ENCODE measurements at places on chromosomes 7 and 10.
A peak's percentile ranks its signal among the peaks of the same experiment; 100 is the strongest.

DNA sequence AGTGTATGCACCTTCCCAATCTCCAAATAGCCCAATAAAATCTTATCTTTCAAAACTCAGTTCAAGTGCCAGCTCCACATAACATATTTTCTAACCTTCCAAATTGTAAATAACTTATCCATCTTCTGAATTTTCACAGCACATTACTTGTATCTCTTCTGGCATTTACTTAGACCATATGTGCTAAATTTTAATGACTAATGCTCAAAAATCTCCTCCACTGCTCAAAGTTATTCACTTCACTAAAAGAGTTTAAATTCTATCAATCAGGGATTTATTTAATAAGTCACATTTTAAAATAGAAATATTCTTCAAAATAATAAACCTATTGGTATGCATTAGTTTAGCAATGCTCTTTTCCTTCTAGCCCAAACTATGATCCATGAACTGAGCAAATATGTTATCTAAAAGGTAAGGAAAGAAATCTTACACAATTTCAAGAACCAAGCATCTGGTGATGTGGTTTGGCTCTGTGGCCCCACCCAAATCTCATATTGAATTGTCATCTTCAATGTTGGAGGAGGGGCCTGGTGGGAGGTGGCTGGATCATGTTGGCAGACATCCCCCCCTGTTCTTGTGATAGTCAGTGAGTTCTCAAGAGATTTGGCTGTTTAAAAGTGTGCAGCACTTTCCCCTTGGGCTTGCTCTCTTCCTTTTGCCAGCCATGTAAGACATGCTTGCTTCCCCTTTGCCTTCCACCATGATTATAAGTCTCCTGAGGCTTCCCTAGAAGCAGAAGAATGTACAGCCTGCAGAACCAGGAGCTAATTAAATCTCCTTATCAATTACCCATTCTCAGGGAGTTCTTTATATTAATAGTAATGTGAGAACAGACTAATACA is 28.1 kb upstream of the GPR22 start:
- no peak for DNase-seq

- DNase-seq, result no peak
These were observed 27.9 kb downstream of the ADCYAP1R1 start for GRCh38 chr7:31079824-31080511.

DNA sequence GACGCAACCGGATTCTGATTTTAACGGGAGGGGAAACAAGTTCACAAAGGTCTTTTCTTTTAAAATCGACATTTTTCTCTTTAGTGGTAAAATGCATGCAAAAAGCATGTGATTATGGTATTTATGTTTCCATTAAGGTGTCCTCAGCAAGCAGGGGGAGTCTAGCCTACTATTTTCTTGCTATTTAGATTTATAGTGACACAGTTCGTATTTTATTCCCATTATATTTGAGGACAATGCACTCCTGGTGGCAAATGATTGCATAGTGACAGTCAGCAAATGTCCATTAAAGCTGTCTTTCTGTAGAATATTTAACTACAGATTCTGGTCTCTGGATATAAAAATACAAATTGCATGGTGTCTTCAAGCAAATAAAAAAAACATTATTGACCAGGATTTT is 554.2 kb downstream of the PARD3 start:
- no peak for DNase-seq

- DNase-seq, result no peak
These were observed 99.3 kb upstream of the SORCS3 start for GRCh38 chr10:104541820-104542219.

GRCh38 chr10:46540412-46541016 is 15.9 kb downstream of the GPRIN2 start:
- no peak for DNase-seq

GRCh38 chr7:27647046-27647445 is 15.6 kb downstream of the HIBADH start:
- no peak for DNase-seq

DNA sequence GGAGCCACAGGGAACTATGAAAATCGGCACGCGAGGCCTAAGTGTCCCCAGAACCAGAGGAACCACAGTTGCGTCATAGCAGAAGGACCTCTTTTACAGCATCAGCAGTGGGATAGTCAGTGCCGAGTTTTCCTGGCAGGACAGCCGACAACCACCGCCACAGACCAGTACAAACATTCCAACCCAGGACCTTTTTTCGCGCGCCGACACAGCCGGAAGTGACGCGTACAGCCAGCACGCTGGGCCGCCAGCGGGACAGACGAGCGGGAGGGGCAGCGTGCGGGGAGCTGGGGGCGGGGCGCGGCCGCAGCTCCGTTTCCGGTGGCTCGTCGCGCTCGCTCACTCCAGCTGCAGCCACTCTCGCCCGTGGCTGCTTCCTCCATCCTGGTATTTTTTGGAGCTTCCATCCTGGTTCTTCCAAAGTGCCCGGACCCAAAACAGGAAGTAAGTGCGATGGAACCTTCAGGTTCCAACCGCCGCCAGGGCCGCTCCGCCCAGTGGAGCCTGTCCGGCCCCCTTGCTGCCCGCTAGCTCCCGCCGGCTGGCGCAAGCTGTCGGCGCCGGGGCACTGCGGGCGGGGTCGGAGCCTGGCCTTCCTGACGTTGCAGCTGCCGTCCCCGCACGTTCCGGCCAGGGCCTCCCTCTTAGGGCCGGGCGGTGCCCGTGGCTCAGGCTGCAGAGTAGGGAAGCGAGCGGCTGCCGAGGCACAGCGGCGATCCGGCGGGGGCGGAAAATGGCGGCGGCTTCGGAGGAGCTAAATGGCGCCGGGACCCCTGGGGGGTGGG is at the start of gene DMTF1:
Gene DMTF1, plus strand, starts transcription at position 342 of the 785 bp plus-strand sequence. CDS start 12,489 bp downstream, outside the sequence.
- peak; percentile 92 for DNase-seq

DNA sequence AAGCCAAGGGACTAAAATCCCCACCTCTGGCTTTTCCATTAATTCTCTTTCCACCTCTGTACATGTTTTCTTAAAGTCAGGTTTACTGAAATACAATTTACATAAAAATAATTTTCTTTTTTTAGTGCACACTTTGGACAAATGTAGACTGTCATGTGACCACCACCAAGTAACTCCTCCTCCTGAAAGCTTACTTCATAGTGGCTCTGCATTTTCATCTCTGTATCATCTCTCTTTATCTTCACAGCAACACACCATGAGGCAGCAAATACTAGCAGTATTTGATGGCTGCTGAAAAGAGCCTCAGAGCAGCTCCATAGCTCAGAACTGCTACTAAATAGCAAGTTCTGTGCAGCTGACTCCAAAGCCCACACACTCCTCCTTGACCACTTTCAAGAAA is 17.3 kb downstream of the WDFY4 start:
- no peak for DNase-seq

DNA sequence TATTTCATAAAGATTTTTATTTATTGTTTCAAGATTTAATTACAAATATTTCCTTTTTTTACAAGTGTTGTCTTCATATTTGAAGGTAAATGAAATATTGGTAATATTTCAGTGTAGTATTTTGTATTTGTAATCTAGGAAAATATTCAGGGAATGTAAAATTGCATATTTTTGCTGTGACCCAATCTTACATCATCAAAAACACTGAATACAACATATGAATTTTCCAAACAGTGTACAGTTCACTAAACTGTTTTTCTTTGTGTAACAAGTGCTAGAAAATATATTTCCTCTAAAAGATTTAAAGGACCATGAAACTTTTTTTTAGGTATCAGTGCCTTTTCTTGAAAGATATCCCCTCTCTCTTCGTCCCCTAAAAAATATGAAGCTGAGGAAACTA is 251.9 kb upstream of the KCND2 start:
- no peak for DNase-seq

- DNase-seq, result no peak
These were observed 3.5 kb downstream of the AIMP2 start for GRCh38 chr7:6012355-6013104.

DNA sequence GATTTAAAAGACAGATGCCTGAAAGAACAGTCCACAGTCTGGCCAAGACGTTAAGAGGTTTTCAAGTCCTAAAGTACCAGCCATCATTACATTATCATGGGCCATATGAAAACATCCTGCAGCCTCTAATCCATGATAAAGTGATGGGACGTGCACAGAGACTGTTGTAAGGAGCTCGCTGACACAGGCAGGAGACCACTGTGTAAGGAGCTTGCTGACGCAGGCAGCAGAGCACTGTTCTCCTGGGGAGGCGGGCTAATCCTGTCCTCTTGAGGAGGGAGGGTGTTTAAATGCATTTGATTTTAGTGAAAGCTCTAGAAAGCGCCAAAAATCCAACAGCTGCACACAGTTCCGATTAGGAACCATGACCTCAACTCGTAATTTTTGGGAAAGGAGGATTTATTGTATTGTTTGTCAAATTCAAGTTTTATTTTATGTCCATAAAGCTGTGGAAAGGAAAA is 16.9 kb downstream of the SVIL start:
- DNase-seq, result no peak

GRCh38 chr7:70554646-70555045 is 577.3 kb upstream of the GALNT17 start:
- DNase-seq, result peak; percentile 29

GRCh38 chr7:26950889-26951288 is 86.5 kb upstream of the SKAP2 start:
- no peak for DNase-seq

DNA sequence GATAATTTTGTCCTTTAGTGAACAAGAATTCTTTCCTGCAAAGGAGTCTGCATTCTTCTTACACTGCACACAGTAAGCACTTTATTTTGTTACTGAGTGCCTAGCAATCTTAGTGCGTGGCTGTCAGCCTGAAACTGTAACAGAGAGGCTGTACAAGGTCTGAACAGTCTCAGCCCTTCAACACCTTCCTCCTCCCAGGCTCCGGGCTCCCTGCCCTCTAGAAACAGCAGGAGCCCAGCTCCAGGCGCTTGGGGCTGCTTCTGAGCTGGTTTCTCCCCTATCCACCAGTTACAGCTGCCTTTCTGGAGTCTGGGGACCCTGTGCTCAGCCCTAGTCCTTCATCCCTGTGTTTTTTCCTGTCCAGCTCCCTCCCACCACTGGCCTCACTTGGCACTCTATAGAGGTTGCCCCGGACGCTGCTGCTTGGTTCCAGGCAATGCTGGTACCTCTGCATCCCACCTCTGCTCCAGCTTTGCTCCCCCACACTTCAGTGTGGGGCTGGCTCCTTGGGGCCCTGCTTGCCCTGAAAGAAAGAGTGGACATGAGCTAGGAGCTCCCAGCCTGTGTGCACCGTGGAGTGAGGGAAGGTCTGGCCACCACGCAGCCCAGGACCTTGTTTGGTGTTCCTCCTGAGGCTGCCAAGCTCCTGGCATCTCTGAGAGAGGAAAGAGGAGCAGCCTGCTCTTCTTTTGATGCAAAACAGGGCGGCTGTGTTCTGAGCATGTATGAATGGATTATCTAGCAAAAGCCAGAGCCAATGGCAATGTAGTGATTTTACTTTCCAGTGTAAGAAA is 251.2 kb upstream of the GRB10 start:
- DNase-seq, result peak; percentile 17

- no peak for DNase-seq
These were observed 226.5 kb upstream of the PRSS1 start for GRCh38 chr7:142522735-142523134.

DNA sequence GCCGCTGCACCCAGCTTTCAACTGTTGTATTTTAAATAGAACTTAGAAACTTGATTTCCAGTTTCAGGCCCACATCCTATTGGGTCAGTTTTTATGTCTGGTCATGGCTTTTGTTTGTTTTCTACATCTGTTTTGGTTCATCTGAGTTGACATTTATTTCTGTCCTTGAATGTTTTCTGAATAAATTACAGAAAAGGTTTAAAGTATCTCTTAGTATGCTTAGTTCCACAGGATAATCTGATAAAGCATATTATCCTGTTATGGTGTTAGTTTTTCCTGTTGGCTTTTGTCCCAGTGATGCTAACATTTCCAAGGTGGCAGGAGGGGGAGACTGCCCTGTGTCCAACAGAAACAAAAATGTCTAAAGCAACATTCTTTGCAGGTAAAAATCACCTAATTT is 733.2 kb downstream of the INHBA start:
- no peak for DNase-seq

DNA sequence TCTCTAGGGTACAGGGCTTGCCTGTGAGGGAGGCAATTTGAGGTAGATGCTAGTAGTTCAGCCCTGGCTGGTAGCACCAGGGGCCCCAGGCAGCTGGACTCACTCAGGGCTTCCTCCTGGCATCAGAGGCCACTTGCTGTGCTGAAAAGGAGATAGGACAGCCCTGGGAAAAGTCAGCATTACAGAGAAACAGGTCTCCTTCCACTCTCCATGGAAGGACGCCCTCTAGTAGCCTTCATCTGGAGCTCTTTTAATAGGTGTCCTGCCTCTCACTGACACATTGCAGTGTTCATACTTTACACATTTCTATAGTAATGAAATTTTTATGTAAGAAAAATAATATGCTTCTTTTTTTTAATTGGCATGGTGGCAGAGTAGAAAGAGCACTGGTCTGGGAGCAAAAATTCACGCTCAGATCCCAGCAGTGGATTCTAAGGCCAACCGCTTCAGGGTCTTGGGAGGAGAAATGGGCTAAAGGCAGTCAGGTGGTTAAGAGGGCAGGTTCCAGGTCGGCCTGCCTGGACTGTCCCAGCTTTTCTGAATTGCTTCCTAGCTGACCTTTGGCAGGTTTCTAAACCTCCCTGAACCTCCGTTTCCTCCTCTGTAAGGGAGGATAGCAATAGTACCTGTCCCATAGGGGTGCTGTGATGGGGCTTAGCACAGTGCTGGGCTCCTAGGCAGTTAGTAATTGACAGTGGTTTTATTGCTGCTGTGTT is 35.8 kb downstream of the AIFM2 start:
- DNase-seq, result no peak

DNA sequence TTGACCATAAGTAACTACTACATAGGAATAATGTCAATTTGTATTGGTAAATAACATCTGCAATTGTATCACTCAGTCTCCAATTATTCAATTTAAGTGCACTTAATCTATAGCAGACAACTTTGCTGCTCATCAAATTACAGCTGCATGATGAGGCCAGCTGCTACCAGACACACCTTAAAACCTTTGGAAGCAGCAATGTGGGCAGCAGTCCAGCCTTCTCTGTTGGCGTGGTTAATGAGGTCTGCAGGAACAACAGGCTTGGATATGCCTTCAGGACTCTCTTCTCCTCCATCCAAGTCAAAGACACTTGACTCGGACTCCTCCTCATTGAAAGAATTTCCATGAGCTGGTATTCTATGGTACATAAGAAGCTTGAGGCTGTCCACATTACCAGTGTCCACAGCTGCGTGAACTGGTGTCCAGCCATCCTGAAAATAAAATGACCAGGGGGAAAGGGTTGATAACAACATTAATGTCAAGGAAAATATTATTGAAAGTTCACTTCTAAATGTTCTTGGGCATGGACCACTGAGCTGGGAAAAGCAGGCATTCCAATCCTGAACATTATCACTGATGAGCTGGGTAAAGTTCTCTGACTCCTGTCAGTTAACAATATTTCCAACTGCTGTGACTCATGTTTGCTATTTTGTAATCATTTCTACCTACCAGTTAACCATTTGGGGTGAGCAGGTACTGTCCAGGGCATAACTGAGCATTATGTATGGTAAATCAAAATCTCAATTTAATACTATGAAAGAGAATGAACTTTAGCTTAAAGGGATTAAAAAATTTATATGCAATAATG is 95.7 kb downstream of the CTTNBP2 start:
- no peak for DNase-seq

DNA sequence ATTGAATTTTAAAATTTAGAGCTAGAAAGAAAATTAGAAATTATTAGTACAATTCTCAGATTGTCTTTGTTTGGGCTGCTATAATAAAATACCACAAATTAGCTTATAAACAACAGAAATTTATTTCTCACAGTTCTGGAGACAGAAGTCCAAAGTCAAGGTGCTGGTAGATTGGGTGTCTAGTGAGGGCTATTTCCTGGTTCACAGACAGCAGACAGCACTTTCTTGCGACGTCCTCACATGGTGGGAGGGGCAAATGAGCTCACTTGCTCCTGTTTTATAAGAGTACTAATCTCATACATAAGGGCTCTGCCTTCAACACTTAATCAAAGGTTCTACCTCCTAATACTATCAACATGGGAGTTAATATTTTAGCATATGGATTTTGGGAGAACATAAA is 134.1 kb downstream of the MDFIC start:
- no peak for DNase-seq
